ENCODE measurements at places on chromosomes 6 and 20. TPM values are rescaled to one million over a fixed set of nuclear protein-coding genes. Genes with fewer than 3 reads are reported as not detected.

Gene HLA-DQA1
- not detected for total RNA-seq

DNA sequence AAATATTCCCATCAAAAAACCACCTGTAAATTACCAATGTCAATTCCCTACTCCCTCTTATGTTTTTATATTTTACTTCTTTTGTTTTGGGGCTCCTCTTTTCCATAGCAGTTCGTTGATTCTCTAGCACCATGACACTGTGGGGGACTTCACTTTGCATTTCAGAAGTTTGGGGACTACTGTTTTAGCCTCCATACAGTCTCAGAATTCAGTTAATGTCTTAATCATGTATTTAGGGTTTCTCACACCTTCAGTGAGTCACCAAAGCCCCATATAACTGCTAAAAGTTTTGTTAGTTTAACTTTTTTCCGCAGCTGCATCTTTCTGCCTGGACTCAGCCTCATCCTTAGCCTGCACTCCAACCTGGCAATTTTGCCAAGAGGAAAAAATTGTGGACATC is 20.7 kb upstream of the AIG1 start:
- no peak for DNase-seq

GRCh38 chr6:129872586-129872985 is 11.5 kb upstream of the TMEM244 start:
- no peak for DNase-seq

DNA sequence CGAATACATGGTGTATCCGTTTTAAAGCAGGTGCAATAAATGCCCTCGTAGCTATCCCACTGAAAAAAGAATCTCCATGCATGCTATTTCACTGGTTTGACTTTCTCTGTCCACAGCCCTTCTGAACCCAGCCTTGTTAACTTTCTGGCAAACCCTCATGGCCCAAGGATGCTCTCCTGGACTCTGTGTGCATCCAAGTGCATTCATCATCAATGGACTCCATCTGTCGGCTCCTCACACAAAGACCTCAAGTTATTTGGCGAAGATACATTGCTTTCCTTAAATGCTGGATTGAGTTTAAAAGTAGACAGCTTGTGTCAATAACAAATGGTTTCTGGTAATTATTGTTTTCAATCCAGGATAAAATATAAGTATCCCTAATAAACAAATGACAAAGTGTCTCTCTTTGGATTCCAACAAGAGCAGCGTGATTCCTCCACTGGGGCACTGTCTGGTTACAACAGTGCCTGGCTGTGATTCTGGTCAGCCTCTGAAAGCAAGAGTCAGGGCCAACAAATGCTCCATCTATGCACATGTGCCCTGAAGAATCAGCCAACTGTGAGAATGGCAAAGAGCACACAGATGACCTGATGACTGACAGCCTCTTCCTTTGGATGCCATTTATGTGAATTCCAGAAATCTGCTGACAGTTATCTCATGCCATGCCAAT is 55.7 kb downstream of the FYN start:
- DNase-seq = no peak

Gene MTFR2
- total RNA-seq = 4.0 TPM

DNA sequence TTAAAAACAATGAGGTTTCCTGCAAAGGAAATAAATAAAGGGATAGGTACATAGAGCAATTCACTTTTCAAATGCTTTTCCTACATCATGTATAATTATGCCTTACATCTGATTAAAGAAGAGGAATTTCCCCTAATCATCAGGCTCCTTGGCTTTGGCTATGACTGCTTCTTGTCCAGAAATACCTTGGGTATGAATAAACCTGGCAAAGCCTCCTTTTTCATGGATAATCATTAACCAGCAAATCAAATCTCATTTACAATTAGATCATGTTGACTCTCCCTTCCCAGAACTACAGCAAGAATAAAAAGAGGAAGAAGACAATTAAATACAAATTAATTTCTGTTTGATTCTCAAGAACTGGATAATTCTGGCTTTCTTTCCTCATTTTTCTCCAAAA is 58.0 kb upstream of the CD2AP start:
- DNase-seq = no peak

Gene PI16
- not detected for total RNA-seq

Gene LST1
- total RNA-seq = not detected

GRCh38 chr6:54248319-54248718 is 59.9 kb upstream of the TINAG start:
- no peak for DNase-seq

GRCh38 chr6:119541132-119541905 is 191.8 kb upstream of the MAN1A1 start:
- no peak for DNase-seq

DNA sequence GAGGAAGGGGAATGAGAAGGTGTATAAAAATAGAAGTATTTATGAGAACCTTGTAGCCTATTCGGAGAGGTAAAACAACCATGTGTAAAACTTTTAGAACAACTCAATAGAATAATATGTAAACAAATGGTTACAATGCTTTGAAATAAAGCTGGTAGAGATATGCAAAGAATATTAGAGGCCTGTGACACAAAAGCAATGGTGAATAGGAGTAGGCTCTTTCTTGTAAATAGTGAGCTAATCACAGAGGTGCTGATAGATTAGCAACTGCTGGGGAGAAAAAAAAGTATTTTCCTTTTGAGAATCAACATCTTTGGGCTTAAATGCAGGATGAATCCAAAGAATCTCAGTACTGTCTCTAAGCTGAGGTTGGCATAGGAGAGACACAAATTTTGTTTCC is 7.0 kb downstream of the TMEM200A start:
- DNase-seq = no peak

Gene DCDC2
- 1.4 TPM for total RNA-seq

GRCh38 chr6:117264369-117264691 is 1.0 kb upstream of the VGLL2 start:
- no peak for DNase-seq

Gene SLC22A16
- not detected for total RNA-seq

- DNase-seq = no peak
Observed at GRCh38 chr20:4256874-4257273, 241.5 kb upstream of the RNF24 start.

GRCh38 chr6:26569433-26569764 is 27.4 kb upstream of the ABT1 start:
- DNase-seq = no peak

- DNase-seq = no peak
Observed at GRCh38 chr6:126914801-126915200, 203.7 kb upstream of the RSPO3 start.

Gene HLA-DQB1
- 11.1 TPM for total RNA-seq

Gene TMEM74B
- total RNA-seq = 5.8 TPM

Gene GGTLC1
- total RNA-seq = not detected

DNA sequence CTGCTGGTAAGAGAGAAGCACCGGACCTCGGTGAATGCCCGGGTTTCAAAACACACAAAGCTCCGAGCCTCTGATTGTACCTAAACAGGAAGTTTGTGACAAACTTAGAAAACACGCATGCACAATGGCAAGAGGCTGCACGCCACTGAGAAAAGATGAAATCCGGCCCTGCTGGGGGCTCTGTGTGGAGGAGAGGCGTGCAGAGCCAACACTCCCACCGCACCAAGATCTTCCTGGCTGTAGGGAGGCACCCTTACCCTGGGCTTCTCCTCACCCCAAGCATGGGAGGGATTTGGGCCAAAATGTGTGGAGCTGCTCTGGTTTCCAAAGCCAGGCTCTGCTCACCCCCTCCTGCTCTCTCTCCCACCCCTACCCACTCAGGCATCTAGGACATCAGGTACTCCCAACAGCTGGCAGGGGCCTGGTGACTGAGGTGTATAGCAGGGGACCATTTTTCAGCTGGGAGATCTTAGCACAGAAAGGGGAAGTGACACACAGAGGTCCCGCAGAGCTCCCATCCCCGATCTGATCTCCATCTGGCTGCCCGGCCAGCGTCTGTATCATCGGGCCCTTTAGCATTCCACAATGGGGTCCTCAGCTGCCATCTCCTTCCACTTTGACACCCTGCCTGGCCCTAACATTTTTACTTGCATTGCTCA is 84.2 kb downstream of the TRERF1 start:
- no peak for DNase-seq

Gene TEAD3
- total RNA-seq = 23.5 TPM

Gene SUMO4
- 2.4 TPM for total RNA-seq

- no peak for DNase-seq
Observed at GRCh38 chr6:140366991-140367390, 992.5 kb upstream of the CITED2 start.

- no peak for DNase-seq
Observed at GRCh38 chr6:102961902-102962301, 1568.4 kb downstream of the GRIK2 start.

DNA sequence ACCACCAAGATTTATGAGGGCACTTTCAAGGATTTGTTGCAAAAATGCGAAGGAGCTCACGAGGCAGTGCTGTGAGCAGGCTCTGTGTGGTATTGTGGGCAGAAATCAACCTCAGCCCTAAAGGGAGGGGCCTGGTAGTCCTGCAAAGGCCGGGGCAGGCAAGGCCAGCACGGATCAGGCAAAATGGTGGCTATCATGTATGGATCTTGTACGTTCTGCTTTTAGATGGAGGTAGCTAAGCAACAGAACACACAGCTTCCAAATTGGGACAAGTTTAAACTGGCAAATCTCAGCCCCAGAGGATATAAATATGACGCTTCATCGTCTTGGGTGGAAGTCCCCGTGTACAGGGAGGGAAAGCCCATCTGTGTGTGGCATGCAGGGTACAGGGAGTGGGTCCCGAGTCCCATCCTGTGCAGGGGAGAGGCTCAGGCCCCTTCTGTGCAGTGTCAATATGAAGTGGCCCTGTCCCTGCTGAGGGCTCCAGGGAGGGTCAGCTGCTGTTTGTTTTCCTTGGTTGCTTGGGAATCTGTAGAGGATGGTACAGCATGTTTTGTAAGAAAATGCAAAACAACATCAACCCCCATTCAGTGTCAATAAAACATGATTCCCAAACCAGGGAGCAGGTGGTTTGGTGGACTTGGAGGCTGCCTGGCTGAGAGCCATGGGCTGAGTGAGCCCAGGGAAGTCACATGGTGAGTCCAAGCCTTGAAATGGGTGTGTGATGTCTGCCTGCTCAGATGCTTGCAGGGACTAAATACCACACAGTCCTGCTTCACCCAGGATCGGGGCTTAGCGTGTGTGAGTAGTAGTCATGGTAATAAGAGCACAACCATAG is 113.0 kb downstream of the SYCP2 start:
- peak; percentile 31 for DNase-seq

DNA sequence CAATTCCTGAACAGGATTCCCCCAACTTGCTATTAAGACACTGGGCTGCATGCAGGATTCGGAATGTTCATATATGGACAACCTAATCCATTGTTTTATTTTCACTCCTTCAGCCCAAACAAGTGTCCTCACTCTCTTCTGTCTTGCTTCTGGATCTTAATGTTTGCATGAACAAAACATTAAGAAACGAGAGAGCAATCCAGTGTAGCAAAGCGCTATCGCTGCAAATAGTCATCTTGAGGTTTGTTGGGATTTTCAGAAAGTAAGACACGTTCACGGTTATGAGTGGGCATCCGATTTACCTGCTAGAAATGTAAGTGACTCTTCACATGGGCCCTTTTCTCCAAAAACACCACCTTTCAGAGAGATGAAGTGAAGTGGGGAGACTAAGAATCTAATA is 156.4 kb downstream of the MBOAT1 start:
- no peak for DNase-seq

DNA sequence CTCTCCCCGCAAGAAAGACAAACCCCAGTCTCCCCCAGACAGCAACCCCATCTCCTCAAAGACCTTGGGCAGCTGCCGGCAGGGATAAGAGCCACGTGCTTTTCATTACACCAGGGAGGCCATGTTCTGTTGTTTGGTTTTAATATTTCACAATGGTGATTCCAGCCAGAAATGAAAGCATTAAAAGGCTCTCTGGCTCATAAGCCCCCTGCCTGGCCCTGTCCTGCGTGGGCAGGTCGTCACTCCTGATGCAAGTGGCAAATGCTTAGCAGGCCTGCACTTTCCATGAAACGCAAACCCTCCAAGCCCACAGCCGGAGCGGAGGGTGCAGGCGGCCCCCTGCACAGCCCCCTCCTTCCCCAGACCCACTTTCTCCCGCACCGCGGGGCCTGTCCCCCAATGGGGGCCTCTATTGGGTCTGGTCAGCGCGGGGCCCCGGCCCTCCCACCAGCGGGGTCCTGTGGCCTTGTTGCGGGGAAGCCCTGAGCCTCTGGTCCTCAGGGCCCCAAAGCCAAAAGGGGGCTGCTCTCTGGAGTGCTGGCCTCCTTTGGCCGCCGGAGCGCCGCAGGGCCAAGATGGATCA is 77.2 kb downstream of the TMEM242 start:
- DNase-seq = no peak

- DNase-seq = peak; percentile 64
Observed at GRCh38 chr6:90411292-90411781, 114.7 kb upstream of the BACH2 start.

DNA sequence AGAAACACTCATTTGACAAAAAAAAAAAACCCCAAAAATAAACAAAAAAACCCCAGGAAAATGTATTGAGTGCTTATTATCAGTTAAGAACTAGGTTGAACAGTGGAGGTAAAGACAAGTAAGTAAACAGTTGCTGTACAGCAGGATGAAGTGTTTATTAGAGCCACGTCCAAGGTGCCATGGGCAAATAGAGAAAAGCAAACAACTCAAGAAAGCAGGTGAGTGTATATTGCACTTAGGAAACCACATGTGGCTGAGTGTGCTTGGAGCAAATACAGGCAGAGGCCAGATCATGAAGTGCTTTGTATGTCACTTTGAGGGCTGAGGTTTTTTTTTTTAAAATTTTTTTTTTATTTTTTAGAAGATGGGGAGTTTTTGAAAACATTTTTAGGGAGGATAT is 98.3 kb downstream of the MACROD2 start:
- DNase-seq = no peak

Data from endodermal cell (in vitro differentiated cells).